ENCODE measurements at places on chromosomes 4 and X.

GRCh38 chr4:53866055-53866454 lies 198.3 kb downstream of the CHIC2 start:
- no peak for DNase-seq

DNA sequence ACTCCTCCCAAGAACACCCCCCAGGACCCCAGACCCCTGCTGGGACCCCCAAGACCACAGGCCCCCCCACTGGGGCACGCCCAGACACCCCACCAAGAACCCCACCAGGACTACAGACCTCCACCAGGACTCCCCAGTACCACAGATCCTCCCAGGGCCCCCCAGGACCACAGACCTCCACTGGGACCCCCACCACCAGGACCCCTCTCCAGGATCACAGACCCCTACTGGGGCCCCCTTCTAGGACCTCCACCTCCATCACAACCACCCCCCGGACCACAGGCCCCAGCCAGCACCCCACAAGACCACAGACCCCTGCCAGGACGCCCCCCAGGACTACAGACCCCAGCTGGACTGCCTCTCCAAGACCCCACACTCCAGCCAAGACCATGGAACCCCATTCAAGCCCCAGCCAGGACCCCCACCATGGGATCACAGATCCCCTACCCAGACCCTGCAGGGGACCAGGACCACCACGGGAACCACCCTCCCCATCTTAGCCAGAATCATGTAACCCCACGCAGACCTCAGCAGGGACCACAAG lies 855 bp upstream of the DHRSX start:
- no peak for DNase-seq

GRCh38 chr4:155745984-155746383 lies 12.8 kb upstream of the GUCY1B1 start:
- peak; percentile 30 for DNase-seq

DNA sequence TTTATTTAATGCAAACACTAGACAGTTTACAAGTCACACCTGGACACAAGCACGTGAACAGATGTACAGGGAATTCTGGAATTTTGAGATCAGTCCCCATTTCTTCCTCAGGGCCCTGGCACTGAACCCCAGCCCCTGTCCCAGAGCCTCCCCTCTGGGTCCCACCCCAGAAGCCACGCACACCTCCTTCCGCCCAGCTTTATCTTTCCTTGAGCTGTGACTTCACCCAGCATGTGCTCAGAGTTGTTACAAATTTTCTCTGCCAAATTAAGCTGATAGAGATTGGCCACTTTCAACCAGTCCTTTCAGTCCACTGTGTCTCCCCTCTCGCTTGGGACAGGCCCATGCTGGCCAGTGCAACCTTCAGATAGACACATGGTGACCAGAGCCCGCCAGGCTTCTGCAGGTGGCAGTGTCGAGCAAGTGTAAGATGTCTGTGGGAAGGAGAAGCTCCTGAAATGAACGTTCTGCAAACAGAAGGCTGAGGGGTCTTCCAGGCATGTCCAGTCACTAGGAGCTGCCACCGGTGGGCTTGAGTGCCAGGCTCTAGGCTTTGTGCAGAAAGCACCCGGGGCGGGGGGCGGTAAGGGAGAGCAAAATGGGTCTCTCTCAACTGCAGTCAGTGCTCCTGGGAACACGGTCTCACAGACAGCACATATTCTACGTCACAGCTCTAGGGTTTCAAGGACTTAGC lies 73.3 kb downstream of the MTMR1 start:
- DNase-seq = no peak

- DNase-seq = peak; percentile 90
These were observed 1254.6 kb downstream of the PCDH18 start for GRCh38 chr4:136277741-136278140.

GRCh38 chr4:14742054-14742453 lies 260.2 kb upstream of the CPEB2 start:
- DNase-seq = no peak

DNA sequence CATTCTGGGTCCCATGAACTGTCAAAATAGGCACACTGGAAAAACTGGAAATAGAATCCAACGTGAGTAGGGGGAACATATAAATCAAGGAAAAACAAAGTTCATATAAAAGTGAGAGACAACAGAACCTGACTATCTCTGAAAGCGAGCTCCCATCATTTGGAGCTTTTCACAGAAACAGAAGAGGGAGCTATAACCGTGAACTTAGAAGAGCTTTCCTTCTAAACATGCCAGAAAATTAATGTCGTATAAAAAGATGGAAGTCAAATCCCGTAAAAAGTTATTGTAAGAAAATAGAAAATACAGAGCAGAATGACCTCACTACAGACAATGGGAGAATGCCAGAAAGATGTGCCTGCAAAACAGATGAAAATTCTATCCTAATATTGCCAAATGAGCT lies 23.9 kb upstream of the HSD17B10 start:
- DNase-seq = no peak

- DNase-seq = no peak
These were observed 71.9 kb upstream of the PRSS48 start for GRCh38 chr4:151204925-151205524.

DNA sequence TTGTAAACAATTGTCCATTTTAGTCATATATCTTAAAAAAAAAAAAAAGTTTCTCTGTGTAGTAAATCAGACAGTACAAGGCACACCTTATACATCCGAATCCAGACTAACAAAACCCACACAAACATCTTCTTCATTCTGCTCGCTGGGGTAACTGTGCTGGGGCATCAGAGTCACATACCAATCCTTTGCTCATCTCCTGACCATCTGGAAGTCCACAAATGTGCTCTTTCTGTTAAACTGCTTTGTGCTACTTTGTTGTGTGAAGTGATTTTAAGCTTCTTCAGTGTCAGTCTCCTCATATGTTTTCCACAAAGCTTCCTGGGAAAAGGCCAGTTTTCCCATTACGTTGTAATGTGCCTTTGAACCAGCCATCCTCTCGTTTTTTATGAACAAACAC lies 86.2 kb upstream of the CBR4 start:
- DNase-seq = no peak

GRCh38 chr4:56681158-56681852 lies at the start of gene HOPX:
TSS of gene HOPX (minus strand) at chr4:56681296. CDS start at chr4:56657816, 23,480 bp downstream.
- DNase-seq = no peak

DNA sequence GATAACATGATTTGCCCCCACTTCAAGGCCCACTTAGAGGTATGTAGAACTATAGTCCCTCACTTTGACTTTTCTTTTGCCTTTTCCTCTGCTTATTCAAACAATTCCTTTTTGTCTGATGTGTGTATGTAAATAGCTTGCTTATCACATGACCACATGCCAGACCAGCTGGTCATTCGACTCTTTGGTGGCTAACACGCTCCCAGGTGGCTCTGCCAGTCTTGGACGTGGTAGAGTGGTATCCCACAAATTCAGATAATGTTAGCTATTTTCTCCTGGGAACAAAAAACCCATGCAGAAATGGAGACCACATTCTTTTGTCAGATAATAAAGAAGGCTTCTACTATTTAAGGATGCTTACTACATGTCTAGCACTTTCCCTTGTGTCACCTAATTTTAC lies 47.9 kb downstream of the ARHGAP24 start:
- no peak for DNase-seq

DNA sequence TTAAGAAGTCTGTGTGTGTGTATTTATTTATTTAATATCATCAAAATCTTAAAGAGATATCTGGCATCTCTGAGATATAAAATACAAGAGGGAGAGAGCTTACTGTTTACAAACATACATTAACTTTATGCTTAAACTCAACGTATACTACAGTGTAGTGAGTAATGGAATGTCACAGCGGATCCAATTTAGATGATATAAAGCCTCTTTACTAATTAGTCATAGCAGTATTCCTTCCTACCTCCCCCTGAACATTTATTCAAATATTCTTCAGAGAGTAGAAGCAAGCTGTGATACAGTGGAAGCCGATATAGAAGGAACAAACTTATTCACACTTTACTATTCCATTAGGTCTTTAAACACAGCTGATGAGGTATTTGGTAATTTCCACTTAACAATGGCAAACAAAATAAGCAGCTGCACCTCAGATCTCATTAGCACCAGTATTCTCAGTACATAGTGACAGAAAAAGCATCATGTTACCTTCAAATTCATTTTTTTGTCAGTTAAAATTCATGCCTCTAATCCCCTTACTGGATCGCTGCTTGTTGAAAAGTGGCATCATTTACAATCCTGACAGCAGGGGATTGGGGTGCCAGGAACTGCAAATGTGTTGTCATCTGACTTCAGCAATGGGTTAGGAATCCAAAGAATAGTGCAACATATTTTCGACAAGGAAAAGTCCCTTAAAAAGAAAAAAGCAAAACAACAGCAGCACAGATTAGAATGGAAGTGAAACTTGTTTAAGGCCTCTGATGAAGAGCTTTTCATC lies 658.7 kb upstream of the EPHA5 start:
- peak; percentile 66 for DNase-seq

DNA sequence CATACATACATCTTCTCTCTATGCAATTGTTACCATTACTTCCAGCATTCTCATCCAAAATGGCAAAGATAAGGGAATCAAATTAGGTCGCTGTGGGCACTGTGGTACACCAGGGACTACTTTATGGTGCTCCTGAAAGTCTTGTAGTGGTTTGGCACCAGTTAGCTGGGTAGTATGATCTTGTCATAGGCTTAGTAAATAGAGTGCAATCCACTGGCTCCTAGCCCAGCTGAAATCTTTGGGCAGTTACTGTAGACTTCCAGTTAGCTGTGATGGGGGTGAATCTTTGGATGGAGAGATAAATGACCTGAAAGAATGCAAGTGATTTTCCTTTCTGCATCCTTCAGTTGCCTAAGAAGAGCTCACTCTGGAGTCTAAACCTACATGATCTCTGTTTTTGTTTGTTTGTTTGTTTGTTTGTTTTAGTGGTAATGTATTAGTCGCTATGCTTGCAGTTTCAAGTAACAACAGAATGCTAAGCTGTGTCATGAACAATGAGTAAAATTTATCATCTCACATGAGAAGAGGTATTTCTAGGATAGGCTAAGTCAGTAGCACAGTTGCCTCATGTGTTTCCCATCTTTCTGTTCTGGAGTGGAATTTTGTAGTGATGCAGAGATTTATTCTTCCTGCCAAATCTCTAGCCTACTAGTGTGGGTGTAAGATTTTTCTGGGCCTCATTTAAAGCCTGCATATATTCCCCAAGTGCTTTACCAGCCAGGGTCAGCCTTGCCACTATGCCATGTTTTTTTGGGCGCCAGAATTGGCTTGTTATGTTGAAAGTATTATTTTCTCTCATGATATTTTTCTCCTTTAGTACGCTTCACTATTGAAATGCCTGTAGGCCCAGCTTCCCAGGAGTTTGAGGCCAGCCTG lies 24.2 kb downstream of the HERC3 start:
- DNase-seq = no peak

DNA sequence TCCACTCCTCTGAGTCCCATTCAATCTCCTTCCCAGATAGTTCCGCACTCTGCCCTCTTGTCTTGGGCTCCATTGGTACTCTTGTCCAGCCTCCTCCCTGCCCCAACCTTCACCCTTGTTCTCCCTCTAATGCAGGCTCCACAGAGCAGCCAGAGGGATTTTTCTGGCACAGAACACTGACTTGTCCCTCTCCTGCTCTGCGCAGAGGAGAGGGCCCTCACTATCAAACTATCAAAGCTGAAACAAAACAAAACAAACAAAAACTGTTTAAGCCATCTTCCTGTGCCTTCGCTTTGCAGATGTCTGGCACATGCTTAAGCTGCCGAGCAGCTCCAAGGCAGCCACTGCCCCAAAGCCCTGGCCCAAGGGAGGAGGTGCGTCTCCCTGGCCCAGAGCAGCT lies 2.9 kb downstream of the CNGA2 start:
- no peak for DNase-seq

DNA sequence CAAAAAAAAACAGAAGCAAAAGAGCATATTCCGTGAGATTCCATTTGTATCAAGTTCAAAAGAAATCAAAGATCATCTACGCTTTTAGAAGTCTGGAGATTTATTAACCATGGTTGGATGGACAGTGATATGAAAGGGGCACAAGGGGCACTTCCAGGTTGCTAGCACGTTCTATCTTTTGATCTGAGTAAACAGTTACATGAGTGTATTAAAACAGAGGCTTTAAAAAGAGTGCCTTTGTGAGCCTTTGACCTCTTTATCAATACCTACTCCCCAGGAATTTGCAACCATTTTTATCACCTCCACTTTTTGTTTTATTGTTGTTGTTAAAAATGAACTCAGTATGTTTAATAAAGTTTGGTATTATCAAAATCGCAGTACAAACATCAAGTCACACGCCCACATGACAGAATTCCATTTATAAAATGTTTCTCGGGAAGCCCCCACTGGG lies 72.4 kb upstream of the UCP1 start:
- DNase-seq = no peak

- DNase-seq = no peak
These were observed 45.5 kb downstream of the MTHFD2L start for GRCh38 chr4:74203467-74203866.

GRCh38 chr4:174222266-174222872 lies 61.1 kb downstream of the FBXO8 start:
- no peak for DNase-seq
